ENCODE measurements at places on chromosomes 12 and 14. TPM values are rescaled to one million over a fixed set of nuclear protein-coding genes. Genes with fewer than 3 reads are reported as not detected.

NYNRIN gene
- 33.2 TPM for total RNA-seq

GALNT16 gene
- 1.0 TPM for total RNA-seq

ANO2 gene
- total RNA-seq: under 0.01 TPM

IFT81 gene
- 11.7 TPM for total RNA-seq

MUCL1 gene
- total RNA-seq: not detected

GNPTAB gene
- 19.2 TPM for total RNA-seq

TMEM263 gene
- total RNA-seq: 62.4 TPM

TRIM9 gene
- total RNA-seq: 0.40 TPM

TCL1A gene
- not detected for total RNA-seq

RIPK3 gene
- 0.65 TPM for total RNA-seq

NGB gene
- not detected for total RNA-seq

GLIPR1L1 gene
- not detected for total RNA-seq

PLEKHD1 gene
- not detected for total RNA-seq

TAS2R8 gene
- total RNA-seq: 0.08 TPM

PLA2G1B gene
- total RNA-seq: not detected

ACOT6 gene
- not detected for total RNA-seq

KCNK13 gene
- total RNA-seq: 0.13 TPM

TOMM20L gene
- not detected for total RNA-seq

TCL1B gene
- not detected for total RNA-seq
